ENCODE measurements at places on chromosomes 3 and 15. TPM values are rescaled to one million over a fixed set of nuclear protein-coding genes. Genes with fewer than 3 reads are reported as not detected.

ASB7 gene
- 13.0 TPM for total RNA-seq

RHOV gene
- total RNA-seq: 0.18 TPM

CACNA1D gene
- total RNA-seq: not detected

ASB14 gene
- not detected for total RNA-seq

FEZF2 gene
- not detected for total RNA-seq

PAK6 gene
- not detected for total RNA-seq

ROPN1 gene
- total RNA-seq: not detected

GAP43 gene
- total RNA-seq: not detected

ANKRD34C gene
- not detected for total RNA-seq

CHST2 gene
- total RNA-seq: 2.5 TPM

GOLGA8J gene
- total RNA-seq: not detected

PRC1 gene
- 185 TPM for total RNA-seq

CHCHD6 gene
- 13.4 TPM for total RNA-seq

TTLL13 gene
- not detected for total RNA-seq

TMEM41A gene
- total RNA-seq: 16.8 TPM

SMARCC1 gene
- 123 TPM for total RNA-seq

SLC28A1 gene
- not detected for total RNA-seq

PYGO1 gene
- 7.6 TPM for total RNA-seq
